Stimulated activated CD8-positive, alpha-beta memory T cell treated with anti-CD3 and anti-CD28 coated beads, Interleukin-4, amount 100 ng/mL, for 1 hour (primary cell): ENCODE measurements at places on chromosomes 1 and 21.

DNA sequence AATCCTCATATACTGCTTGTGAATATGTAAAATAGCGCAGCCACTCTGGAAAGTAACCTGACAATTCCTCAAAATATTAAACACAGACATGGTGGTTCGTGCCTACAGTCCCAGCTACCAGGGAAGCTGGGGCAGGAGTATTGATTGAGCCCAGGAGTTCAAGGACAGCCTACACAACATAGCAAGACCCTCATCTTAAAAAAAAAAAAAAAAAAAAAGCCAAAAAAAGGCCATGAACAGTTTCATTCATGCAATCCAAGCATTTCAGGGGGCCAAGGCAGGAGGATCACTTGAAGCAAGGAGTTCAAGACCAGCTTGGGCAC lies 4.6 kb downstream of the USP48 start:
- DNase-seq = no peak

DNA sequence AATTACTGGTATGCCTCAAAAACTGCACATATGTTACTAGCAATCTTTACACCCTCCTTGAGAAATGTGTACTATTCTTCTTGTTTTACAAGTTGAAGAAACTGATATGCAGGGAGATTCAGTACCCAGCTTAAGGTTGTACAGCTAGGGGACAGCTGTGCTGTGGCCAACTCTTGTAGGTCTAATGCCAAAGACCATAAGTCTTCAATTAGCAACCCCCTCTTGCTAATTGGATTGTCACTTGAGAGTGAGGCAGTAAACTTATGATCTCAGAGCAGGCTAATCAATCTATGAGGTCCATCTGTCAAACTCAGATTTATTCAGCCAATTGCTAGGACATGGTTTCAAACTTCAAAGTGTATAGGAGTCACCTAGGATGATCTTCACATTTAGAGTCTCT lies 492.0 kb upstream of the USP24 start:
- no peak for DNase-seq

DNA sequence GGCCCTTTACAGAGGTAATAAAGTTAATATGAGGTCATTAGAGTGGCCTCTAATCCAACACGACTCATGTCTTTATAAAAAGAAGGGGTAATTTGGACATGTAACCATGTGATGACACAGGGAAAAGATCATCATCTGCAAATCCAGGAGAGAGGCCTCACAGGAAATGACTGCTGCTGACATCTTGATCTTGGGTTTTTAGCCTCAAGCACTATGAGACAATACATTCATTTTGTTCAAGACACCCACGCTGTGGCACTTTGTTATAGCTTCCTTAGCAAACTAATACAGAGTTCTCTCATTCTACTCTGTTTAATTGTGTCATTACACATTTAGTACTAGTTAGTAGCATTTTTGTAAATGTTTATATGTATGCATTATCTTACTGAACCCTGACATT lies 64.0 kb upstream of the RUNX1 start:
- no peak for DNase-seq

- no peak for DNase-seq
These were observed 64.3 kb downstream of the IL23R start for GRCh38 chr1:67230539-67230938.

GRCh38 chr21:40985370-40985769 lies 138.4 kb upstream of the DSCAM start:
- no peak for DNase-seq

DNA sequence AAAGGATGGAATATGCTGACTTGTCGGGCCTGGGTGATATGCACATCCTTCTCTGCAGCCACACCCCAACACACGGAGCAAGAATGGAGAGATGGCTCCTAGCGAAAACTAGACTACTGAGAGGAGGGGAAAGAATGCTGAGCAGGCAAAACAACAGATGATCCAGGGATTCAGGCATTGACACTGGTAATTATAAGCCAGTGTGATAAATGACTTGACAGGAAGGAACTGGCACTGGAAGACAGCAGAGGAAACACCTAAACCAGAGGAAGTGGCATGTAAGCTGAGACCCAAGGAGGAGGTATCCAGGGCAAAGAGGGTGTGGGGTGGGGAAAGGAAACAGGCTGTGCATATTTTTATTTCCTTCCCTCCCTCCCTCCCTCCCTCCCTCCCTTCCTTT lies 31.7 kb upstream of the KHDRBS1 start:
- no peak for DNase-seq

- DNase-seq = no peak
These were observed 24.8 kb downstream of the BATF3 start for GRCh38 chr1:212674872-212675271.

GRCh38 chr1:167011560-167012191 lies 22.6 kb downstream of the MAEL start:
- no peak for DNase-seq

DNA sequence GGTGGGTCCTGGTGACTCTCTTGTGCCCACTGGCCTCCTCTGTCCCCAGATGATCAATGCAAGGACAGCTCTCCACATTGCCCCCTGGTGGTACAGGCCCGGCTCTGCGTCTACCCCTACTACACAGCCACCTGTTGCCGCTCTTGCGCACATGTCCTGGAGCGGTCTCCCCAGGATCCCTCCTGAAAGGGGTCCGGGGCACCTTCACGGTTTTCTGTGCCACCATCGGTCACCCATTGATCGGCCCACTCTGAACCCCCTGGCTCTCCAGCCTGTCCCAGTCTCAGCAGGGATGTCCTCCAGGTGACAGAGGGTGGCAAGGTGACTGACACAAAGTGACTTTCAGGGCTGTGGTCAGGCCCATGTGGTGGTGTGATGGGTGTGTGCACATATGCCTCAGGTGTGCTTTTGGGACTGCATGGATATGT lies 10.8 kb downstream of the ADAMTSL4 start:
- no peak for DNase-seq

GRCh38 chr1:212368073-212368484 lies 46.6 kb downstream of the PACC1 start:
- no peak for DNase-seq

GRCh38 chr1:43199093-43199726 lies 27.1 kb downstream of the CFAP57 start:
- no peak for DNase-seq

- no peak for DNase-seq
These were observed 151.4 kb downstream of the CHRM3 start for GRCh38 chr1:239537795-239538194.

GRCh38 chr1:153333902-153334301 lies 14.7 kb downstream of the PGLYRP4 start:
- DNase-seq = no peak

- DNase-seq = no peak
These were observed 97.5 kb upstream of the CTTNBP2NL start for GRCh38 chr1:112298558-112298957.

DNA sequence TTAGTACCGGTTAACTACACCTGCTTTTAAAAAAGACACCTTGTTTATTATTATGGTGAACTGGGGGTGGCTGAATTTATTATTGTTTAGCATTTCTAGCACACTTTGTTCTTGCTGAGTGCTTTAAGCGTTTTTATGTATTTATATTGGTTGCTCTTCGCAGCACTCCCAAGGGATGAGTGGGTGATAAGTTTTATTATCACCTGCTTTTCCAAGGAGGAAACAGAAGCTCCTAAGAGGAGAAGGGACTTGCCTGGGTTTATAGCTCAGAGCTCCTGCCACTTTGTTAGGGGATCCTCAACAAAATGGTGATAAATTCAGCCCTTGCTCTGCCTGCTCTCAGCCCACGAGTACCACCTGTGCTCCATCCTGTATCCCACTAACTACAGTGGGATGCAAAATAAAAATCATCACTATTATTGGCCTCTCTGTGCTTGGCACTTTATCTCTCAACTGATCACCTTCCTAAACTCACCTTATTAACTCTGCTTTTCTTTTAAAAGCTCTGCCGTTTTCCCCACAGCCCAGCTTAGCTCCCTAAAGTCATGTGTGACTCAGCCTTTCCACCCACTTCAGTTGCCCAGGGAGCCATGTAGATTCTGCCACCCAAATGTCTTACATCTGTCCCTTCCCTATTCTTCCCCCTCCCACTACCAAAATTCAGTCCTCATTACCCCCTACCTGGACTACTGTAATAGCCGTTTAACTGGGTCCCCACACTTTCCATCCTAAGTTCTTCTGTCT lies 44.5 kb downstream of the BCL9 start:
- no peak for DNase-seq

GRCh38 chr1:179034720-179035119 lies 9.0 kb downstream of the FAM20B start:
- no peak for DNase-seq

DNA sequence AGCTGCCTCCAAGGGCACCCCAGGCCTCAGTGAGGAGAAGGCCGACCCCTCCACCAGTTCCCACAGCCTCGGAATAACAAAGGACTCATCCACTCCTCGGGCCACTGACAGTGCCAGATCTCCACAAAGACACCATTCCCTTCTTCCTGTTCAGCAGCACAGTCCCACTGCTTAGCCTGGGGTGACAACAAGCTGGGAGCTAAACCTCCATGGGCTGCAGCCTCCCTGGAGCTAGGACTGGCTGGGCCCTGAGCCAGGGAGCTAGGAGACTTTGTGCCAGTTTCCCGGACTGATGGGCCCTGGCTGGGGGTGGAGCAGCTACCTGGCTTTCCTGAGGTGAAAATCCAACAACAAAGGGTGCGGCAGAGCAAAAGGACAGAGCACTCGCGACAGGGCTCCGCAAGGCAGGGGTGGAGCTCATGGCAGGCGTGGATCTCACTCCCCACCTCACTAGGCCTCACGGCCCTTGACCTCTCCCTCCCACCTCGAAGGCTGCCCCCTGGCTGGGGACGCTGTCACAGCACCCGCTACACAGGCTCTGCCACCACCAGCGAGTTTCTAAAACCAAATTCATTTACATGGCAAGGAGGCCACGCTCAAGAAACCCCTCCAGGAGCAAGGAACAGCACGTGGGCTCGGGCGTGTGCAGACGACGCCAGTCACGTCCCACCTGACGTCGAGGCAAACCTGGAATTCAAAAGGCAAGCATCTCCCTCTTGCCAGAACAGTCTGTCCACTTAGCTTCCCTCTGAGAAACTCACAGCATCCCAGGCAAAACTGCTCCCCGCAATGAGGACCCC lies 13.8 kb downstream of the SLC35E2B start:
- DNase-seq = peak; percentile 19

DNA sequence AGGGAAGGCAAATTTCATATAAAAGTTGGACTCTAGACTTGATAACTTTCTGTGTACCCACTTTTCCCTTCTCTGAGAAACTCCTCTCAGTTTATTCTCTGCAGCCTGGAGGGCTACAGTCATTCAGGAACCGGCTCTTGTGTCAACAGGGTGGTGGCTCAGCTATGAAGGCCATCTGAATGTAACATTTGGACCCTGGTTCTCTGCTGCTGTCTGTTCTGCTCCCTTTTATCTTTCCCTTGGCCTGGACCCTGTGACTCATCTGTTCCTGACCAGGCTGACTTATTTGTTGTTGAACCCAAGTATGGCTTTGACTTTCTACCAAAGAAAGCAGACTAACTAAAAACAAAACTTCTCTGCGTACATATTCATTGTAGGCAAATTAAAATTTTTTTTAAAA lies 75.4 kb downstream of the CENPF start:
- DNase-seq = no peak

- DNase-seq = no peak
These were observed 5.3 kb upstream of the FCER1A start for GRCh38 chr1:159296706-159297375.

- DNase-seq = no peak
These were observed 109.8 kb downstream of the CACHD1 start for GRCh38 chr1:64579767-64580166.

DNA sequence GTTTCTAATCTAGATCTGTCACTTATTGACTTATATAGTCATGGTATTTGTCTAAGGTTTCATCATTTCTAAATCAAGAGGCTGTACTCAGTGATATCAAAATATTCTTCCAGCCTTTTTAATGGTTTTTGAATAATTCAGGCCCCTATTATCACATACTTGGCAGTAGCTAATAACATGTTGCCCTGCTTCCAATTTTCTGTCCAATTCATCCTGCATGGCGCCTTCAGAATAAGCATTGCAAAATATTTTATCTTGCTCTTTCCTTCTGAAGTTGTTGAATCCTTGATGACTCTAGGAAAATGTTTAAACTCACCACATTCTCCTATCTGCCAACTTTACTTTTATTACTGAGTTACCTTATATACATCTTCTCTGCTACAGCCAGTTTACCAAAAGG lies 517.2 kb upstream of the B3GALT2 start:
- no peak for DNase-seq

DNA sequence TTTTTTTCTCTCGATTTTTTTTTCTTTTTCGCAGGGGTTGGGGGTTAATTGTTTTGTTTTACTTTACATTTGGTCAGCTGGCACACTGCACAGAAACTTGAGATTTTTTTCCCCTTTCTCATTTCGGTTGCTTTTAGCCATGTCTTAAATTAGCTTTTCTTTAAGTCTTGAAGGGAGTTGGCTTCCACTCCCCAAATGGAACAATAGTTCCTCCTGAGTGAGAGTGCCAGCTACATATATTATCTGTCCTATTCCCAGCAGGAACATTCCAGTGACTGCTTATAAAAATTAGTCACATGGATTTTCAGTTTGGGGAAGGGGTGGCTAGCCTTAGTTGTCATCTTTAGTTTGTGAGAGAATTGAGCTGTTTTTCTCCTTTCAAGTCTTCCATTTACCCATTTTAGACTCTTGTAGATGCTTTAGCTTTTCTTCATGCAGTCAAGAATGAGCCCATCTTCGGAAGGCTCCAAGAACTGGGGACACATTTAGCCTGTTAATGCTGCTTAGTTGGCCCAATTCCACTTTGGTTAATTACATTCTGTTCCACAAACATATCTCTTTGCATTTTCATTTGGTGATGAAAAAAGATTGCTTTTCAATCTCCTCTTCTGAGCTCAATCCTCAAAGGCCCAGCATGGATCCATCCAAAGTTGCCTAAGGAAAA lies 510.1 kb upstream of the CXADR start:
- no peak for DNase-seq

DNA sequence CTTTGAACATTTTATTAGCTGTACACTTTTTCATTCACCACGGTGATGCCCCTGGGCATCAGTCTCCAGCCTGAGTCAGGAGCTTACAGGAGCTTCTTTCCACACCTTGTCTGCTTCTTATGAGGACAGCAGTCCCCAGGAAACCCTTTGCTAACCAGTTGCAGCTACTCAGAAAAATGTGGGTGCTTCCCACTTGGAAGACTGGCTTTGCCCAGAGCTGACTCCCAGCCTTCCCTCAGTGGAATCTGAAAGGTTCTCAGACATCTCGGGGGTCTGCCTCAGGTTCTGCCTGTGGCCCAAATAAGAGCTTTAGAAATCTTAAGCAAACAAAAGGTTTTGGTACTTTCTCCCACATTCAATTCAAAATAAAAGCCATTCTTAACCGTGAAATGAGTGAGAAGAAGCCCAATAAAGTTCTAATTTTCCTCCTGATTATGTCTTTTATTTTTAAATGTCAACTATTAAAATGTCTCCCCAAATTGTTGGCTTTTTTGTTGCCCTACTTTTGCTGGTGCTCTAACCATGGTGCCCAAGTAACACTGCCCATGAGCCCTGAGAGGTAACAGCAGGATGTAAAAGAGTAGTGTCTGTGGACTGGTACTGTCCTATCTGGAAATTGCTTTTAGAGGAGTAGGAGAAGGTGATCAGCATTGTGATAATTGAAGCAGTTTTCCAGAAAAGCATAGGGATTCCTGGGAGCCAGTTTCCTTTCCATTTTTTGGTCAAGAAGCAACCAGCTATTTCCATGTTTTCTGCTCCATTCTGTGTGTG lies 5.6 kb downstream of the C1orf53 start:
- DNase-seq = no peak
